Glomerular endothelial cell (primary cell): ENCODE measurements at places on chromosomes 5 and 9.

- DNase-seq: no peak
Measured at GRCh38 chr5:1129711-1130055, 17.8 kb upstream of the SLC12A7 start.

DNA sequence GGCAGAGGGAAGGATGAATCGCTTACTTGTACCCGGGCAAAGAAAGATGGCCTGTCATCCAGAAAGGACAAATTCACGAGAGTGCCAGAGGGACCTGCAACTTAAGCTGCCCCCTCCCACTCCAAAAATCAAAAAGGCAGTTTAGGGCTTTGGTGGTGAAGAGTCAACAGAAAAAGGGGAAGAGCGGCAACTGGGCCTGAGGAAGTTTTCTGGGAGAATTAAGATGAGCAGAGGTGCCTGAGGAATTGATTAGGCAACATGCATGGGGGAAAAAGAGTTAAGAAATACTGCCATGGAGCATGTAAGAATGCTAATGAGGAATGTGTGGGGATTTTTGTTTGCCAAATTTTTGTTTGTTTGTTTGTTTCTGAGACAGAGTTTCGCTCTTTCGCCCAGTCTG is 1.8 kb upstream of the ACTL7B start:
- no peak for DNase-seq

GRCh38 chr5:172045315-172045632 is 38.8 kb upstream of the FBXW11 start:
- DNase-seq: no peak

DNA sequence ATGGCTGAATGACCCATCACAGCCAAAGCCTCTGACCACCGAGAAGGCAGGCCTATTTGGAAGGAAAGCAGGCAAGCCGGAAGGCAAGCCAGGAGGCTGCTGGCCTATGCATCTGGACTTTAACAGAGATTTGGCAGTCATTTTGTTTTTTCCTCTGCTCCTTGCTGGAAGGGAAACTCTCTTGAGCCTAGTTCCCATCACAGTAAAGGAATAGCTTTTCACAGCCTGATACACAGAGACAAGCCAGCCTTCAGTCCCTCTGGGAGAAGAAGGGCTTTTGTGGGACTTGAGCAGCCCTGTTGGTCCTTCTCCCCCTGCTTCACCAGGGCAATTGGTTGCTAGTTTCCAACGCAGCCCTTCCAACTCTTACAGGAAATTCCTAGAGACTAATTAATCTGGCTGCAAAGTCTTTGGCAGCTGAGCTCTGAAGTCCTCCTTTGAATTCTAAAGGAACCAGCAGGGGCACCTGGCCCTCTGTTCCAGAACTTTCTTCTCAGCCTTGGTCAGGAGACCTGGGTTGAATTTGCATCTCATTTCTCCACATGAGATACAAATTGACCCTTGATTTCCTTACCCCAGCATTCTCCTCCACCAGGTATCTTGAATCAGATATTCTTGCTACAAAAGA is 157.3 kb upstream of the EPB41L4A start:
- no peak for DNase-seq

GRCh38 chr9:9996259-9996658 is 616.5 kb downstream of the PTPRD start:
- DNase-seq: no peak

DNA sequence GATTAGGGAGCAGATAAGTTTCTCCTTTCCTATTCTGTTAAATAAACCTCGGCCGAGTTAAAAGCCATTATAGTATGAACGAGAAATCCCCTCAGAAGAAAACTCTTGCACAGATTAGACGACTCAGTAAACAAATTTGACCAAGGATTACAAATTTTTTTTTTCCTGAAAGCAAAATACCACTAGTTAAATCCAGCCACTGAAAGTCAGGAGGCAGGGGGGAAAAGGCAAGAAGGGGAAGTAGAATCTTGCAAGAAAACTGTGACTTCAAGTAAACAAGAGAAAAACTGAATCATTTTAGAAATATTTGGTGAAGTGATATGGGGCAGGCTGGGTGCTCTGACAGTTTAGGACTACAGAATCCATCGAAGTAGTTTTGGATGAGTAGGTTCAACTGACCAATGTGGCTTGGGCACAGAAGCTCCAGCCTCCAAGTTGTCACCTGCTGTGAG is 251.0 kb downstream of the DENND1A start:
- no peak for DNase-seq

- DNase-seq: no peak
Measured at GRCh38 chr5:151581812-151582583, 9.1 kb downstream of the FAT2 start.

DNA sequence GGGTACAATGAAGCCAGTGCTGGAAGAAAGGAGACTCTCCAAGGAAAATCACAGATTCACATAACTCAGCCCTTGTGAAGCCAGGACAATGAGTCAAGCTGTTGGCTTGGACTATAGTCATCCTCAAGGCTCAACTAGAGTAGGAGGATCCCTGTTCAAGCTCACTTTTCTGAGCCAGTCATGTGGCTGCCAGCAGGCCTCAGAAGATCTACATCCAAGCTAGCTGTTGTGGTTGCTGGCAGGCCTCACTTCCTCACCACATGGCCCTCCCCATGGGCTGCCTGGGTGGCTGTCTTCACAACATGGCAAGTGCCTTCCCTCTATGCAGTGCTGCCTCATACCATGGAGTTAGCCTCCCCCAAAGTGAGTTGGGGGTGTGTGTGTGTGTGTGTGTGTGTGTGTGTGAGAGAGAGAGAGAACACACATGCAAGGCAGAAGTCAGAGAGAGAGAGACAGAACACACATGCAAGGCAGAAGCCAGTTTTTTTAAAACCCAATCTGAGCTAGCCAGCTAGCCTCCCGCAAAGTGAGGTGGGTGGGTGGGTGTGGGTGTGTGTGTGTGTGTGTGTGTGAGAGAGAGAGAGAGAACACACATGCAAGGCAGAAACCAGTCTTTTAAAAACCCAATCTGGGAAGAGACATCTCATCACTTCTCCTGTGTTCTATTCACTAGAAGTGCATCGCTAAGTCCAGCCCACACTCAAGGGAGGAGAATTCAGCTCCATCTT is 17.1 kb downstream of the SCAI start:
- no peak for DNase-seq

DNA sequence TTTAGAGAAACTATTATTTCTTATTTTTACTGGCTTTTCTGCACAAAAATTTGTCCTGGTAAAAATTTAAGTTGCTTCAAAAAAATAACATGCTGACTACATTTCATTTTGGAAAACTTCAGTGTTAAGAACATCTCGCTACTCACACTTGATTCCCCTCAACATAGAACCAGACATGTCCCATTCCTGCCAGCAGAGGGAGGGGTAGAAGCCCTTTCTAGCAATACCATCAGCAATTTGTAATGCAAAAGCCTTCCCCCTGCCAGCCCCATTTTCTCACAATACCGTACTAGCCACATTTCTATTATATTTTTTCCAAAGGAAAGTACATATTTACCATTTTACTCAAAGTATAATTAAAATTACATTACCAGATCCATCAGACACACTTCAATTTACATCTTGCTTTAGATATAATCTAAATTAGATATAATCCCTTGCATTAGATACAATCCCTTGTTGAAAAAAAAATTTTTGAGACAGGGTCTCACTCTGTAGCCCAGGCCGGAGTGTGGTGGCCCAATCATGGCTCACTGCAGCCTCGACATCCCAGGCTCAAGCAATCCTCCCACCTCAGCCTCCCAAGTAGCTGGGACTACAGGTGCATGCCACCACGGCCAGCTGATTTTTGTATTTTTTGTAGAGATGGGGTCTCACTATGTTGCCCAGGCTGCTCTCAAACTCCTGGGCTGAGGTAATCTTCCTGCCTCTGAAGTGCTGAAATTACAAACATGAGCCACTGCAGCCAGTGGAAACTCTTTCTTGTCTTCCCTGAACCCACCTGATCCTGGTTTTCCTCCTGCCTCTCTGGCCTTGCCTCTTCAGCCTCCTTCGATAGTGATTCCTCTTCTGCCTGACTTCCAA is 39.6 kb upstream of the IDNK start:
- DNase-seq: no peak

DNA sequence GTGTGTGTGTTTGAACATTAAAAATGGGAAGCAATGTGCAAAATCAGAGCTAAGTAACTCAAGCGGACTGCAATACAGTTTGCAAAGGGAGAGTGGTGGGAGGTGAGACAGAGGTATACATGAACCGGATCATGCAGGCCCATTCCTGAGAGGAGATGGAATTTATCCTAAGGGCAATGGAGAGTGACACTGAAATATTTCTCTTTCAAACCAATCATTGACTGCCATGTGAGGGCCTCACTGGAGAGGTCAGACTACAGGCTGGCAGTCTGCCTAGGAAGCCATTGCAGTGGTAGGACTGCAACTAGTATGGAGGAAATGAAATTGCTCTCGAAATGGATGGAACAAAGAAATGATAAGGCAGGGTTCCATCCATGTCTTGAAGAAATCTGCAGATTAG is 34.8 kb downstream of the TNFSF15 start:
- DNase-seq: no peak

- no peak for DNase-seq
Measured at GRCh38 chr5:21195145-21195544, 1207.1 kb upstream of the CDH18 start.

GRCh38 chr5:138102454-138103318 is 18.9 kb downstream of the WNT8A start:
- no peak for DNase-seq

DNA sequence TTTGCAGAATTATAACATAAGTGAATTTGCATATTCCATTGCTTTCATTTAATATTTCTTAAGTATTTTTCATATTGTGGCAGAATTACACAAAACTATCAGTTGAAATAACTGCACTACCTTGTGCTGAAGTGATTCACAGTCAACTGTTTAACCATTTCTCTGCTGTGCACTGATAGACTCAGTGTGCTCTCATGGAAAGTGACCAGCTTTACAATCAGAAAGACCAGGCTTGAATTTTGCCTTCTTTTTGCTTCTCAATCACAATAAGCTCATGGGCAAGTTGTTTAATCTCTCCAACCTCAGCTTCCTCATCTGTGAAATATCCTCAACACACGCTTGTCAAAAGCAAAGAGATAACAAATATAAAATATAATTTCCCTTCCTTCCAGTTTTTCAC is 18.3 kb downstream of the CDK5RAP2 start:
- DNase-seq: no peak

GRCh38 chr5:43773478-43773844 is 170.5 kb downstream of the NNT start:
- no peak for DNase-seq

DNA sequence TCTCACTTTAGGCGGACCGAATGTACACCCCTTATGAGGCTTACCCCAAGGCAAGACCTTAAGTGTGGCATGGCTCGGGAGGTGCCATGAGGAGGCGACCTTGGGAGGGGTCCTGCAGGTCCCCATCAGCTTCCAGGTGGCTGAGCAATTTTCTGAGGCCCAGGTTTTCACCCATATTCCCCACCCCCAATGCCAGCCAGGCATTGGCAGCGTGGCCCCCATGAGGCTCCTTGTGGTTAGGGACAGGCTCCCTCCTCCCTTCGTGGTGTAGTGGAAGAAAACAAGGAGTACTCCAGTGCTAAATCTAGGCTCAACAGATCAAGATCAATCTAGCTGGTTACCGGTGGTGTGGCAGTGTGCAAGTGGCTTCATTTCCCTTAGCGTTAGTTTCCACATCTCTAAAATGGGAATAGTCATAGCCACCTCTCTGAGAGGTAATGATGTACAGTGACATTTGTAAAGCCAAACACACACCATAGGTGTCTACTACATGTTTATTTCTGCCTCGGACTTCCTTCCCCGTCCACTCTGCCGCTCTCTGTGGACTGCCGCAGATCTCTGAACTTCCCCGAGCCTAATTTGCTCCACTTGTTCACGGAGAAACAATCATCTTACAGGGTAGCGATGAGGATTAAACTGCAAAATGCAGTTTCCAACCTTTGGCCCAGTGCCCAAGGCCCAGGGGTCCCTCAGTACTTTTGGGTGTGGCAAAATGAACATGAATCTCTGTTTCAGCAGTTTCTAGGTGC is 8.4 kb downstream of the LHX2 start:
- DNase-seq: no peak

- DNase-seq: peak; percentile 95
Measured at GRCh38 chr9:127049044-127049443, 73.4 kb downstream of the ANGPTL2 start.

- DNase-seq: no peak
Measured at GRCh38 chr9:16591092-16591491, 279.4 kb downstream of the BNC2 start.

- DNase-seq: peak; percentile 79
Measured at GRCh38 chr5:172714491-172715420, 56.2 kb downstream of the DUSP1 start.

DNA sequence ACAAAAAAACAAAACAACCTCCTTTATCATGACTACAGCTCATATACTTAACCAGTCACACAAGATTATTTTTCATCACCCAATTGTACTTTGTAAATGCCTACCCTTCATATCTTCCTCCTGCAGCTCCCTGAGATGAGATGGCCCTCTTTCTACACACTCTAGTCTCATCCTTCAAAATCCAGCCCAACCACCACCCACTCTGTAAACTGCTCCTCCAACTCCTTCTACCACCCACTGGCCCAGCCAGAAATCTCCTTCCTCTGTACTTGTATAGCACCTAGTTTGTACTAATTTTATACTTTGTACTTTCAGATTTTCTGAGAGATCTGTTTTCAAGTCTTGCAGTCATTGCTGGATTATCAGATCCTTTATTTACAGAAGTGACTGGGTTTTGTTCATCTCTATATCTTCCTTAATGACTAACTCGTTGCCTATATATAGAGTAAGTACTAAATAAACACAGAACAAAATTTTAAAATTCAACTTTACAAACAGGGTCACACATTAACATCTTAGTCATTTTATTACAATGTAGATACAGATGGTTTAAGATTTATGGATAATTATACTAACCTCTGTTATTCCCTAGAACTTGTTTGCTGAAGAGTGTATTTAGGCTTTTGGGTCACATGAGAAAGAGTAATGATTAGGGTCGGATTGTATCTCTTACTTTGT is 155.7 kb downstream of the NFIB start:
- DNase-seq: no peak

- DNase-seq: no peak
Measured at GRCh38 chr5:125333416-125333815, 587.0 kb upstream of the ZNF608 start.

DNA sequence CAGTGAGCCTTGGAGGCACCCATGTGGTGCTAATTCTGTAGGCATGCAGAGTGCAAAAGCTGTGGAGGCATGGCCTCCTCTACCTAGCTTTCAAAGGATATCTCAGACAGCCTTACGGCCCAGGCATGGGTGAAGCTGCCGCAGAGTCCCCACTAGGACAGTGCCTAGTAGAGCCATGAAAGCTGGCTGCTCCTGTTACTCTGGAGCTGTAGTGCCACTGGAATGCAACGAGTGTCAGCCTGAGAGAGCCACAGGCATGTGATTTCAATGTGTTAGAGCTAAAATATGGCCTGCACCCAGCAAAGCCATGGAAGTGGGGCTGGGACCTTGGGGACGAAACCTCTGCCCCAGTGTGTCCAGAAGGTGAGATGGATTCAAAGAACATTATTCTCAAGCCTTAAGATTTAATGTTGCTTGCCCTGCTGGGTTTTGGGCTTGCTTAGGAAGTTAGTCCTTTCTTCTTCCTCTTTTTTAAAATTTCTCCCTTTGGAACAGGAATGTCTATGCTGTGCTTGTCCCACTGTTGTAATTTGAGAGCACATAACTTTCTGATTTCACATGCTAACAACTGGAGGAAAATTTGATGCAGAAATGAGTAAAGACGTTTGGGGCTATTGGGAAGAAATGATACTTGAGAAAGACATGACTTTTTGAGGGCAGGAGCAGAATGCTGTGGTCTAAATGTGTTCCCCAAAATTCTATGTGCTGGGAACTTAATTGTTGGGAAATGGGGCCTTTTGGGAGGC is 298.4 kb downstream of the PSAT1 start:
- DNase-seq: no peak
